CD4-positive, alpha-beta memory T cell (primary cell): ENCODE measurements at places on chromosomes 11 and 22. TPM values are rescaled to one million over a fixed set of nuclear protein-coding genes. Genes with fewer than 3 reads are reported as not detected.

The CEND1 gene
- total RNA-seq = 0.19 TPM

The SSRP1 gene
- 69.0 TPM for total RNA-seq

The LRRC32 gene
- total RNA-seq = 0.38 TPM

- DNase-seq = no peak
These were observed 8.1 kb downstream of the FLI1 start for GRCh38 chr11:128701936-128702335.

GRCh38 chr22:42596336-42596735 is 18.3 kb downstream of the POLDIP3 start:
- no peak for DNase-seq

GRCh38 chr22:20084547-20085413 is 4.7 kb downstream of the DGCR8 start:
- DNase-seq = no peak

GRCh38 chr11:124865902-124866851 is 945 bp downstream of the ROBO3 start:
- DNase-seq = peak; percentile 42

- no peak for DNase-seq
These were observed 58.4 kb downstream of the THAP12 start for GRCh38 chr11:76322540-76322939.

DNA sequence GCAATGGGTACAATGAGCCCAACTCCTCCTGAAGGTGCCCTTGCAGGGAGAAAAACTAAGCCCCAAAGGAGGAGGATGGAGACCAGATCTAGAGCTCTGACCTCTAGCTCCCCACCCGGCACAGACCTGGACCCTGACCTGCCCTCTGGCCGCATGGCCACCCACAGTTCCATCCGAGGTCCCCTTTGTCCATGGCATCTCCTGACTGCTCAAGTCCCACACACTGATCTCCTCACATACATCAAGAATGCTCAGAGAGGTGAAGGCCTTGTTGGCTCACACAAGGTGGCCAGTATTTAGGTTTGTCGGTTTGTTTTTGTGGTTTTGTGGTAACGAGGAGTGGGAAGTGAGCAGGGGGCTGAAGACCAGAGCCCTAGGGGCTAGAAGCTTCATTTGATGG is 423.5 kb upstream of the B3GAT1 start:
- DNase-seq = no peak

GRCh38 chr11:10295064-10295901 is 1.3 kb upstream of the SBF2 start:
- DNase-seq = no peak

DNA sequence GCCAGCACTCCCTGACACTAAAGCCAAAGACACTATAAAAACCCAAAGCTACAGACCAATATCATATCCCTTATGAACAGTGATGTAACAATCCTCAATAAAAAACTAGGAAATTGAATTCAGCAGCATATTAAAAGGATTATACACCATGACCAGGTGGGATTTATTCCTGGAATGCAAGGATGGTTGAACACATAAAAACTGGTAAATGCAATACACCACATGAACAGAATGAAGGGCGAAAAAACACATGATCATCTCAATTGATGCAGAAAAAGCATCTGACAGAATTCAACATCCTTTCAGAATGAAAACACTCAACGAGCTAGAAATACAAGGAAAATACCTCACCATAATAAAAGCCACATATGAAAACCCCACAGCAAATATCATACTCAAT is 31.3 kb downstream of the OSBP start:
- DNase-seq = no peak

GRCh38 chr22:46350646-46351045 is 15.1 kb downstream of the TRMU start:
- no peak for DNase-seq

DNA sequence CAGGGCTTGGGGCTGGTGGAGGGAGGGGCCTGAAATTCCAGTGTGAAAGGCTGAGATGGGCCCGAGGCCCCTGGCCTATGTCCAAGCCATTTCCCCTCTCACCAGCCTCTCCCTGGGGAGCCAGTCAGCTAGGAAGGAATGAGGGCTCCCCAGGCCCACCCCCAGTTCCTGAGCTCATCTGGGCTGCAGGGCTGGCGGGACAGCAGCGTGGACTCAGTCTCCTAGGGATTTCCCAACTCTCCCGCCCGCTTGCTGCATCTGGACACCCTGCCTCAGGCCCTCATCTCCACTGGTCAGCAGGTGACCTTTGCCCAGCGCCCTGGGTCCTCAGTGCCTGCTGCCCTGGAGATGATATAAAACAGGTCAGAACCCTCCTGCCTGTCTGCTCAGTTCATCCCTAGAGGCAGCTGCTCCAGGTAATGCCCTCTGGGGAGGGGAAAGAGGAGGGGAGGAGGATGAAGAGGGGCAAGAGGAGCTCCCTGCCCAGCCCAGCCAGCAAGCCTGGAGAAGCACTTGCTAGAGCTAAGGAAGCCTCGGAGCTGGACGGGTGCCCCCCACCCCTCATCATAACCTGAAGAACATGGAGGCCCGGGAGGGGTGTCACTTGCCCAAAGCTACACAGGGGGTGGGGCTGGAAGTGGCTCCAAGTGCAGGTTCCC is at the start of gene APOC3:
Gene APOC3, plus strand, starts transcription at position 383 of the 659 bp plus-strand sequence. CDS start 676 bp downstream, outside the sequence.
- no peak for DNase-seq

DNA sequence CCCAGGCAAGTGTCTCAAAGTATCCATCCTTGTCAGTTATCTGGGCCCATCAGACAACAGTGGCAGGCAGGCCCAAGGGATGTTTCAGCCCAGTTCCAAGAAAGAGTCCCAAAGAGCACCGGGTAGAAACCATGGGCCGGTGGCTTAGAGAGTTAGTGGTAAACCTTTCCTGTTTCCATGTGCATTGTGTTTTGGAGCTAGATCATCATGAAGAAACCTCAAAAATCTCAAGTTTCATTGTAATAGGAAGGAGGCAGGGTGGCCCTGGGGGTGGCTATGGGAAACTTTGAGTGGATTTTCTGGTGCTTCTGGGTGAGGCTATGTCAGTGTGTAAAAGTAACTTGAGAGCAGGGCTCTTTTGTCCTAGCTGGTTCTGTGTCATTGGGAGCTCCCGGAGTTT is 68.1 kb downstream of the UBASH3B start:
- no peak for DNase-seq
